ENCODE measurements at places on chromosomes 4 and X.

DNA sequence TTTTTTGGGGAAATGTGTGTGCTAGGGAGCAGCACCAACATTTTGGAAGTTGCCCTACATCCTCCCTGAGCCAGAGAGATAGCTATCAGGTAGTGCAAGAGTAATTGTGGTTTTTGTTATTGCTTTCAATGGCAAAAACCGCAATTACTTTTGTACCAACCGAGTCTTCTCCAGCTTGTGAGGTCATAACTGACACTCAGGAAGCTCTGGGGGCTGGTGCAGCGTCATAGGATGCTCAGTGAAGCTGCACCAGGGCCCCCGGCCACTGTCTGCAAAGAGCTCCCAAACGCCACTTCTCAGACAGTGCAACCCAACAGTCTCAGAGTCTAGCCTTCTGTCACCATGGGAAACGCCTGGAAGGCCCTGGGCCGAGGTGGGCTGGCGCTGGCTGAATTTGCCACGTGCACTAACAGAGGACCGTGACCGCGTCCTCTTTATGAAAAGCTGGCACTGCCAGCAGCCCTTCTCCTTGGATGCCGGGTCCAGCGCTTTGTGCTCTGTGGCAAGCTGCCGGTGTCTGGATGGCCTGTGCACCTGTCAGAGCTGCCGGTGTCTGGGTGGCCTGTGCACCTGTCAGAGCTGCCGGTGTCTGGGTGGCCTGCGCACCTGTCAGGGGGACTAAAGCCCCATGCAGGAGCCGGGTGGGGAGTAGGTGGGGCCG lies 19.4 kb downstream of the SH3TC1 start:
- DNase-seq = no peak

- DNase-seq = no peak
These were observed 547.4 kb upstream of the ACTRT1 start for GRCh38 chrX:128599632-128600031.

GRCh38 chrX:22922961-22923360 lies 76.8 kb upstream of the DDX53 start:
- peak; percentile 50 for DNase-seq

DNA sequence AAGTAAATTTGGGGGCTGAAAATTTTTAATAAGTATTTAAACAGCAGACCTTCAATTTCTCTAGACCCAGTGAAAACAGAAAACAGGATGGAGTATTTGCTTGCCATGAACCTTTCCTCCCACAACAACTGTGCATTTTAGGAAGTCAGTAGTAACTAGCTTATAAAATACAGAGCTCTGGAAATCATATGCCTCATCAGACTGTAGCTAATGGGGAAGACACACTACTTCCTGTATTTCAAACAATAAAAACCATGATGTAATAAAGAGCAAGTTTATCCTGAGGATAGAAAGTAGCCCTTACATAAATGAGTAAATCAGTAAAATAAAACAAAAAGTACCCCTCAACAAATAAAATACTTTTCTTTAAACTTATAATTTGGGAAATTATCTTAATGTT lies 280.1 kb upstream of the ZFP42 start:
- DNase-seq = no peak

- DNase-seq = peak; percentile 1
These were observed 149.7 kb downstream of the RRAGB start for GRCh38 chrX:55867181-55867651.

- peak; percentile 7 for DNase-seq
These were observed 31.8 kb downstream of the HPGD start for GRCh38 chr4:174490451-174490961.

- peak; percentile 37 for DNase-seq
These were observed 47.0 kb upstream of the MID1IP1 start for GRCh38 chrX:38754102-38754790.

DNA sequence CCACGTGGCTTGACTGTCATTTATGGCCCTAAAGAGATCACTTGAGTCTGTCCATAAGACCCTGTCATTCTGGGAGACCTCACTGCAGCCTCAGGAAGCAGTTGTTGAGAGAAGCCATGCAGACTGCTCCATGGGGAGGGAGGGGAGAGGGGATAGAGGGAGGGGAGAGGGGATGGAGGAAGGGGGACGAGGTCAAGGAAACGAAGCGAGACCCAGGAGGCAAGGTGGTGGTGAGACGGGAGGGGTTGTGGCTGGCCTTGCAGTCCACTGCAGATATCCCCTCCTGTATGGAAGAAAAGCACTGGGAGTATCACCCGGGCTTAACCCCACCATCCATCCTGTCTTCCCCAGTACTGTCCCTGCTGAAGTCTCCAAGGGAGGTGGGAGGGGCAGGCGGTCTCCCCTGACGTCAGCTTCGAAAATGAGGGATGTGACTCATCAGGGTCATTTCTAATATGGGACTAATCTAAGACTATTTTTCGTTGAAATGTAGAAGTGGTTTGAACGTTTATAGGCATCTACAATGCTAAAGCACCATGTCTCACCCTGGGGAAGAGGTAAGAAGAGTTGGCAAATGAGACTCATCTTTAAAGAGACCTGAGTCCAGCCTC lies 5.6 kb downstream of the TMEM255A start:
- DNase-seq = no peak

DNA sequence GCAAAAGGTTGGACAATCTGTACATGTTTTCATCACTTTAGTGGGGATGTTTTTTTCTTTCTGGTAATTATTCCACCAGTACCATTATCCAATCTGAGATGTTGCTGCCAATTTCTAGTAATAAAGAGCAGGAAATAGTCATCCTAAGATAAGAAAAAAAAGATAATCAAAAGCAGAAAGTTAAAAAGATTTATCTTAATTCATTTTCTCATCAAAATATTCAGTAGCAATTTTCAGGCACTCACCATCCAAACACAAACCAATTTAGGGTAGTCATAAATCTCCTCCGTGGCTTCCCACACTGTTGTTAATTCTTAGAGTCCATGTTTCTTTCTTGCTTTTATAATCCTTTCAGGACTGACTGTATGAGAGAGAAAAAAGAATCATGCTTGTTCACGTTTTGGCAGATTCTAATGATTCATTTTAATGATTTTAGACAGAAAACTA lies 263.7 kb upstream of the UGT8 start:
- no peak for DNase-seq

- no peak for DNase-seq
These were observed 116.7 kb downstream of the NYX start for GRCh38 chrX:41563876-41564275.

DNA sequence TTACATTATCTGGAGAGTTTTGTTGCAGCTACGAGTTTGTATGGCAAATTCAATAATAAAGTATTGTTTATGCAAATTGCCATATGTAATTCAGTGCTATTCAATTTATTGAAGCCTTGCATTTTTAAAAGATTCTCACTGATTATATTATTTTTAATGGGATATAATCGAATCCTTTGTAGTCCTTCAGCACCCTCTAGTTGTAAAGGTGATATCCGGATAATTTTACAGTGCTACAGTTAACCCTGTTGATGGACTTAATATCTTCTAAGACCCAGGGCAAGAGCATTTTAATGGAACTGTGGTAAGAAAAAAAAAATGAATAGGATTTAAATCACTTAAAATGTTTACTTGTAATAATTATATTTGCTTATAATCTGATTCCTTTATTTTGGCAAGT lies 48.5 kb upstream of the GRIA2 start:
- peak; percentile 3 for DNase-seq

DNA sequence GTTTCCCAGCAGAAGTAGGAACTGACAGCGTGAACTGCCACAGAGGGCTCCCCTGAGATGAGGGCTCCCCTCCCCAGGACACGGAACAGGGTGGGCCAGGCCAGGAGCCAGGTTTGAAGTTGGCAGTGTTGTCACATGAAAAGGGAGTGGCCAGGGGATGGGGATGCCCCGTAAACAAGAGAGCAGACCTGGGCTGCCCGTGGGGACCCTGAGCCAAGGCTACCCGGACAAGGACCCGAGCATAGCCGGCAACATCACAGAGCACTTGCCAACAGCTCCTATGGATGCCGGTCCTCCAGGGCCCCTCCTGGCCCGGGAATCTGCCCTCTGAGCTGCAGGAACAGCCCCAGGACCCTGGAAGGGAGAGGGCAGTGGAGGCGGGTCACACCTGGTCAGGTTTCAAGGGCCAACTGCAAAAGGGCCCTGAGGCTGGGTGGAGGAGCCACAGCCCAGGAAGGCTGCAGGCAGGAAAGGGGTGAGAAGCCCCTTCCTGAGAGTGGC lies 102.1 kb downstream of the CPZ start:
- DNase-seq = no peak

GRCh38 chr4:70670332-70671014 lies 4.2 kb upstream of the JCHAIN start:
- DNase-seq = peak; percentile 51

- DNase-seq = no peak
These were observed 6.6 kb downstream of the NKX1-1 start for GRCh38 chr4:1399508-1400190.

DNA sequence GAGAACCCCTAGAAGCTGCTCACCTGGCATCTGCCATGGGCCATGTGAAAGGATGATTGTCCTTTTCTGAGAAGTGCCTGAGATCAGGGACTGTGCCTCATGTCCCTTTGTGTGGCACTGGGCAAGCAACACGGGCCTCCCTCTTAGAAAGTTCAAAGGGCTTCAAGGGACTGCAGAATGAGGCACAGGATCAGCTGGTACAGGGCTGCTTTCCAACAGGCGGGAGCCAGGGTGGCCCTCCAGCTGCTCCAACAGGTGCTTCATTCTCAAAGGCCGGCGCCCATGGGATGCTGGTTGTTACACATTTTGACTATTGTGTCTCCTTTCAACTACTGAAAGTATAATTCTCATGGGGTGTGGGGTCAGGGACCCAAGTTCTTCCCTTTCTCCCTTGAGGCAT lies 114.7 kb downstream of the ENPP6 start:
- DNase-seq = no peak

DNA sequence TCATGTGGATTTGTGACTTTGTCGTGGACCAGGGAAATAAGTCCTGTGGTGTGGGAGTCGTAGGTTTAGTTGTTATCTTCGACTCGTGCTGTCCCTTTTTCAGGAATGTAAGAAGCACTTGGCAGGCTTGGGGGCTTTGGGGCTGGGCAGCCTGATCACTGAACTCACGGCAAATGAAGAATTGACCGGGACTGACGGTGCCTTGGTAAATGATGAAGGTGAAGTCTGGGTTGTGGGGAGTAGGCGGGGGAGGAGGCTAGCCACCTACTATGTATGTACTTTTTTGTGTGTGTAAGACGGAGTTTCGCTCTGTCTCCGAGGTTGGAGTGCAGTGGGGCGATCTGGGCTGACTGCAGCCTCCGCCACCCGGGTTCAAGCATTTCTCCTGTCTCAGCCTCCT lies 1.2 kb downstream of the TAF1 start:
- no peak for DNase-seq

GRCh38 chrX:50470103-50471031 lies at the start of gene DGKK:
Gene DGKK, minus strand, starts transcription at chrX:50470825. Its CDS starts 147 bp downstream, at chrX:50470678.
- DNase-seq = no peak

DNA sequence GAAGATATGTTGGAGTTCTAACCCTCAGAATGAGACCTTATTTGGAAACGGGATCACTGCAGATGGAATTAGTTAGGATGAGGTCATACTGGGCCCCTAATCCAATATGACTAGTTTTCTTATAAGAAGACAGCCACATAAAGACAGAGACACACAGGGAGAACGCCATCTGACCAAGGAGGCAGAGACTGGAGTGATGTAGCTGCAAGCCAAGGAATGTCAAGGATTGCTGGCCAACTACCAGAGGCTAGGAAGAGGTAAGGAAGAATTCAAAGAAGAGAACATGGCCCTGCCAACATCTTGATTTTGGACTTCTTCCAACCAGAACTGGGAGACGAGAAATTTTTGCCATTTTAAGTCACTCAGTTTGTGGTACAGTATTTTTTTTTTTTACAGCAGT lies 152.8 kb upstream of the DIPK2B start:
- DNase-seq = no peak

- no peak for DNase-seq
These were observed 105.9 kb downstream of the COL4A6 start for GRCh38 chrX:108332281-108332680.

DNA sequence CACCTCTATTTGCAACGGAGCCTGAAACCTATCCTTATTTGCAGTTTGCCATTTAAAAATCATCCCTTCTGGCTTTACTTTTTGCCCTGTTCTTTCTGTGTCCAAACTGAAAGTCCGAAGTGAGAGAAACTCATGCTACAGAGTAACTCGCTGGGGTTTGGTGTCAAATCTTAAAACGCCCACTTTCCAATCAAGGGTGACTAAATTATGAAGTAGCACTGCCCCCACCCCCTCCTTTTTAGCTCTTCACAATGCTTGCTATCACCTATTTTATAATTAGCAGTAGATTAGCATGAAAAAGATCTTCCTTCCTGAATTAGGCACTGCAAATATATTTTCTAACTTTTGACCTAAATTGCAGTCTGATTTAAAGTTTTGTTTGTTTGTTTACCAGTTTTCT lies 52.5 kb downstream of the VGLL1 start:
- no peak for DNase-seq

DNA sequence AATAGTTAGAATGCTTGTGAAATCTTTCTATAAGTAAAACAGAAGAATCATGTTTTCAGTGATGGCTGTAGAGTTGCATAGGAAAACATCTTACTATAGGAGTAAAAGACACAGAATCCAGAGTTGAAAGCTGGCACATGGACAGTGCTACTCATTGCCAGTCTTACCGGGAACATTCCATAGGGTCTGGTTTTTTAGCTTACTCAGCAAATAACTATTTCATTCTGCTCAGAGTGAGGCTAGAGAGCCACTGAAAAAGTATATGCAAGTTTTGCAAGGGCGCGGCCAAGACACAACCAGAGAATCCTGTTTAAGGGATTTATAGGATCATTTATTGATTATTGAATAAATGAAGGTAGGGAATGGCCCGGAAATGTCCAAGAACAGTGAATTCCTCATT lies 60.3 kb downstream of the MTHFD2L start:
- DNase-seq = no peak

GRCh38 chrX:30010471-30010870 lies 204.9 kb upstream of the MAGEB2 start:
- no peak for DNase-seq

DNA sequence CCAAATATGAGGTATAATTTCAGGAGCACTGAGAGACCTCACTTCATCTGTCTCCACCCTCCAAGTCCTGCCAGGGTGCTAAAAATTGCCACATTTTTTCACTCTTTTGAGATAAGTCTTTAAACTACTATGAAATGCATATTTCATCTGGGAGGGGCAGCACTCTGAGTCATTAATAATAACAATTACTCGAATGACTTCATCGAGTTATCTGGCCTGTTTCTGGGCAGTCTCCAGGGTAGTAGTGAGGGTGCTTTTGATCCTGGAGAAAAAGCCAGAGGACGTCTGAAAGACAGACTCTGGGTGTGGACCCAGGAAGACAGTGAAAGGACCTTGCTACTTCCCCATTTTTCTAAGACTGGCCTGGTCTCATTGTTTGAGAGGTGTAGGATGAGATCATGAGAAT lies 42.3 kb upstream of the SRD5A3 start:
- DNase-seq = peak; percentile 18

DNA sequence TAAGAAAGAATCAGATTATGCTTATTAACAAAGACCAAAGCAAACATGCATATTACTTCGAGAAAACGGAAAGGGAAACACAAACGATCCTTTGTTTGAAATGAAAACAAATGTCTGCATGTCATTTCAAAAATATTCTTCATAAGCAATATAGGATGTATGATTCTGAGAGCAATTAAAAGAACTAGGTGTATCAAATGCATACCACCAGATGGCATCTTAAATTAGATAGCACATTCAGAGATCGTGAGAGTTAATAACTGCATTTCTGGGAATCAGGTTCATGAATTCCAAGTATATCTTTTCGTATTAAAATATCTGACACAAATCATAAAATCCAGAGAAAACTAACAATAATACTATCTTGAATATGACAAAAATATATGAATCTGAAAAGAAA lies 159.5 kb downstream of the PPP3CA start:
- DNase-seq = no peak

Measured in stromal cell of bone marrow (primary cell).